ENCODE measurements at places on chromosomes 1 and 21. TPM values are rescaled to one million over a fixed set of nuclear protein-coding genes. Genes with fewer than 3 reads are reported as not detected.

The HNRNPCL1 gene
- not detected for total RNA-seq

The IFNLR1 gene
- total RNA-seq, result not detected

The CD84 gene
- total RNA-seq, result not detected

The LHX4 gene
- not detected for total RNA-seq

The TEDDM1 gene
- not detected for total RNA-seq

The TPRG1L gene
- 35.1 TPM for total RNA-seq

The KLHDC9 gene
- 4.5 TPM for total RNA-seq

The AMIGO1 gene
- total RNA-seq, result 3.6 TPM

The RIMS3 gene
- total RNA-seq, result 0.33 TPM

The PODN gene
- total RNA-seq, result 87.5 TPM

All from smooth muscle cell of trachea (primary cell).